ENCODE measurements at places on chromosomes 2 and 18.

- DNase-seq = no peak
These were observed 849 bp upstream of the VRK2 start for GRCh38 chr2:58045580-58046334.

GRCh38 chr2:3598197-3598910, 3.4 kb downstream of the COLEC11 start:
- no peak for DNase-seq

DNA sequence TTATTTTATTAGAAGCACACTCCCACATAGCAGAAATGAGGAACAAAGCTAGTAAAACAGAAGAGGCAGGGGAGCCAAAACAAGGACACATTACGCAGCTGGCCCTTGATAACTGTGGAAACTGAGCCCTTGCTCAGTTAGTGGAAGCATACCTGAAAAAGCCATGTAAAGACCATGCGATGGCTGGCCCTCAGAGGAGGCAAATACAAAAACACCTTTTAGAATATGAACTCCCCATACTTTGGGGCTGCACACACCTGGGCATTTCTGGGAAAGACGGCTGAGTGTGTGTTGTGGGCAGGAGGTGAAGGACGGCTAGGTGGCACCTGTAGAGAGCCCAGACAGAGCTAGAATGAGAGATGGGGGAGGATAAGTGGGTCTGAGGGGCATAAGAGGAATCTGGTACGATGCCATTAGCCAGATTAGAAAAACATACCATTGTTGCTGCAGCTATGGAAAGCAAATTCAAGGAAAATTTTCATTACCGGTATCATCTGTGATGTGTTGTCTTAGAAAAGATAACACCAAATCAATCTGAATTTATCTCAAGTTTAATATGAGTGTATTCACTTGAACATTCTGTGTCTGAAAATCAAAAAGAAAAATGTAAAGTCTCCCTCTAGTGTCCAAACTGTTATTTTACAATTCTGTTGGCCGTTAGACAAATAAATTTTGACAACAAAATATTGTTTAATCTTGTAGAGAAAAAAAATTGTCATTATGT, 45.2 kb upstream of the SULT1C3 start:
- no peak for DNase-seq

DNA sequence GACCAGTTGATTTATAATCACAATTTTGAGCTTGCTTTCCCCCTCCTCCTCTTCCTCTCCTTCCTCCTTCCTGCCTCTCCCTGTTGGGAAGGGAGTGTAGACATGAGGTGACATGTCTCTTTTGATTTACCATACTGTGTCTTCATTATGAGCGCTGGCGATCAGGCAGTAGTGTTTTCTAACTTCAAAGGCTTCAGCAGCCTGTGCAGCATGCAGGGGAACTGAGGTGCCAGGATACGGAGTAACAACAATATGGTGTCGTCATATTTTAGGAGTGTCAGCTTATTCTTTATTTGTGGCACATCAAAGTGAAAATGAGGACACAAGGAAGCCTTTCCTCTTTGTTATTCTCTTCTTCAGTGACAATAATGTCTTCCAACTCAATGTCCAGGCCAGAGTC, 864.2 kb downstream of the SLC4A3 start:
- DNase-seq = no peak

GRCh38 chr18:48832938-48833700, 117.6 kb downstream of the SMAD7 start:
- no peak for DNase-seq

GRCh38 chr2:161173541-161174194, 13.4 kb downstream of the TANK start:
- DNase-seq = no peak

GRCh38 chr2:177262092-177262491, 2.4 kb downstream of the NFE2L2 start:
- DNase-seq = no peak

- no peak for DNase-seq
These were observed 19.3 kb upstream of the CD28 start for GRCh38 chr2:203687165-203687564.

- DNase-seq = no peak
These were observed 21.6 kb downstream of the OSR1 start for GRCh38 chr2:19336781-19337180.

GRCh38 chr2:46722142-46722541, 193.5 kb downstream of the MCFD2 start:
- DNase-seq = no peak

DNA sequence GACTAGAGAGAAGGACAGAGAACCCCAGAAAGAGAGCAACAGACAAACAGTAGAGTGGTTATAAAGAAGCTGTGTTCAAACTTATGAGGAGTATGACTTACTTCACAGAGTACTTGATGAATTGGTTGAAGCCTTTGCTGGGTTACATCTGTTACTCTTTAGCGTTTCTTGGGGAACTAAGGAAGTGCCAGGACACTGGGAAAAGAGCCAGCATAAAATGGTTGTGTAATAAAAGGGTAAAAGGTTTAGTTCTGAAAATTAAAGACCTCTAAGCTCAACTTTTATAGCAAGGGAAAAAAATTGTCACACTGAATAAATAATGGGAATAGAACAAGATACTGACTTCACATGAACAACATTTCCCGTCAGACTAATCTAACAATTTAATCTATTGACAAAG, 17.0 kb upstream of the STAT4 start:
- peak; percentile 41 for DNase-seq

DNA sequence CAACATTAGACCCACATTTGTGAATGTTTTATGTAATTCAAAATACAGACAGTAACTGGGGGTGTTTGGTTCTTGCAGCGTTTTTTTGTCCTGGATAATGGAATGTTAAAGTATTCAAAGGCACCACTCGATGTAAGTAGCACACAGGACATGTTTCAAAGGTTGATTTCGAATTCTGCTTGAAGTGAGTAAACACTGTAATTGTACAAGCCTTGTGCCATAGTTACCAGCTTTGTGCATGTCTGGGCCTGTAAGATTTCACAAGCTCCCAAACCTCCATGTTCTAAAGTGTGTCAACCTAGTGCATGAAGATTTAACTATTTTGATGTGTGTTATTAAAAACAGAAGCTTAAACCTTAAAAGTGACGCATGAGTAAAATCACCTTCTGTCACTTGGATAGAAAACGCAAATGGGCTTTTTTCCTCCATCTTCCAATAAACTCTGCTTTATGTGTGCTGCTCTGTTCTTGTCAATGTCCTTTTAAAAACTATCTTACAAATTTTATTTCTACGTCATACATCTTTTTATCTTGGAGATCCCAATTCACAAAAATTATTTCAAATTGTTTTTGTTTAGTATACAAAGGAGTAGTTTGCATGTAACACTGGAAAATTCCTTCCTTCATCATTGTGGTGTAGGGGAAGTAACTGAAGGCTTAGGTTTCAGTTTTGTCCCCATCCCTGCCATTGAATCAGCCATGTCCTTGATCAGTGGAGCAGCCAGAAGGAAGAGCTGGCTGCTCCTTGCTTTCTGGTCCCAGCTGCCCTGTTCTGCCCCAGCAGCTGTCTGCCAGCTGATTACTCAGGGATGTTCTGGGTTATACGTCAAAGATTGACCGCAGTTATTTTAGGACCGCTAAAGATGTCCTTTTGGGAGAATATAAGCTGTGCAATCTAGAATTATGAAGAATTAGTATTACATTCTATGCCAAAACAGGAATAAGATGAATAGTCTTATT, 119.2 kb downstream of the PRKRA start:
- DNase-seq = no peak

DNA sequence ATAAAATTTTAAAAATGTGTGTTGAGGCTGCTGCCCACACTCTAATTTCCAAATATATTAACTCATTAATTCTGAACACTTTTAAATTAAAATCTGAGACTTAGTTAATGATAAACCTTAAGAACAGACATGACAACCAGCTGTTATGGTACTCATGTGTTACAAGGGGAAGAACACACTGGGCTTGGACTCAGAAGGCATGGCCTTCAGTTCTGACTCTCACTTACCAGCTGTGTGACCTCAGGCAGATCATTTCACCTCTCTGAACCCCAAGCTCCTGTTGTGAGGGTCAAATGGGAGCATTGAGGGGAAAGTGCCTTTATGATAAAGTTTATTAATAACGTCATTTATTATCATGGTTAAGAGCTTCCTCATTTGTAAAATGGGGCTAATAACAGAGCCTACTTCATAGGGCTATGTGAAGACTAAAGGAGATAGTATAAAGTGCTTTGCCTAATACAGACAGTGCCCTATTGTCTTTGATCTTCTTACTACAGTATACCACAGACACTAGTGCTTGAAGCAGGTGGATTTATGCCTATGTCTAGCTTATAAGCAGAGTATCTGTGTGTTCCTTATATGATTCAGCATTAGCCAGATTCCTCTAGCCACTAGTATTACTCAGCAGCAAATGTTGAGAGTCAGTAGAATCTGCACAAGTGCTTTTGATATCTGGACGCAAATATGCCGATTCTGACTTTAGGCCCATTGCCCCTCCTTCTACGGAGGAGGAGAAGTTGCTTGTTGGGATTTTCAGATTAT, 99.6 kb downstream of the SGPP2 start:
- no peak for DNase-seq

GRCh38 chr2:54909001-54909400, 141.2 kb downstream of the RTN4 start:
- no peak for DNase-seq

GRCh38 chr2:72138921-72139381, 8.7 kb downstream of the CYP26B1 start:
- no peak for DNase-seq

GRCh38 chr2:219856602-219857001, 229.2 kb downstream of the SLC4A3 start:
- no peak for DNase-seq

GRCh38 chr2:130755256-130756052, at the start of gene AMER3:
Gene AMER3, plus strand, starts transcription at chr2:130755540. Its CDS starts 6,533 bp downstream, at chr2:130762073.
- DNase-seq = no peak

- DNase-seq = no peak
These were observed 44.8 kb upstream of the STRN start for GRCh38 chr2:37011130-37011529.

DNA sequence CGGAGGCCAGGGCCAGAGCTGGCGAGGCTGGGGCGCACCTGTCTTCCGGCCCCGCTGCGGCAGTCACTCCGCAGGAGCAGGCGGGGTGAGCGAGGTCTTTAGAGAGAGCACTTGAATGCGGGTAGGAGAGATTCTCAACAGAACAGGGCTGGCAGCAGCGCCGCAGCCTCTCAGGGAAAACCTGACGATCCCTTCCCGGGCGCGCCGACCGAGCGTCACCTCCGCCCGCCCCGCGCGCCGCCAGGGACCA, 526 bp downstream of the PRKRA start:
- DNase-seq = no peak

GRCh38 chr2:103402944-103403343, 641.1 kb downstream of the TMEM182 start:
- no peak for DNase-seq

DNA sequence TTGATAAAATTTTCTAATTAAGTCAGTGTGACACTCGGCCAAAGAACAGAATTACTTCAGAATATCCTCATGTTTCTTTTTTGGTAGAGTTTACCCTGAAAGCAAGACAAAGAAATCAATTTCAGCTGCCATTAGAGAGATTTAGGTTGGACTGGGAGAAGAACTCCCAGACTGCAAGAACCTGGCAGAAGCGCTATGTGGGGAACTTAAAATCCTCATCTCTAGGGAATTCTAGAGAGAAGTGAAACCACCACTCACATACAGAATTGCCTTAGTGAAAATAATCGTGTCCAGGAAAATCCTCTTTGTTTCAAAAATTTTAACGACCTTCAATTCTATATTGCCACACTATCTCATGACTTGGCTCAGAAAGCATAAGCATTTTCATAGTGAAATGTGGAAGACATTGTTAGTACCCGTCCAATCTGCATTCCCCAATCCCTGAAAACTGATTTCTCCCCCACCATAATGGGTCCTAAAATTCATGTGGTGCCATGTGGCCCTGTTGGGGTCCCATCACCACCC, 297.3 kb upstream of the MEIS1 start:
- no peak for DNase-seq

- DNase-seq = no peak
These were observed 826.7 kb upstream of the ACVR2A start for GRCh38 chr2:147017951-147018645.

GRCh38 chr2:49186050-49186648, 31.8 kb upstream of the FSHR start:
- DNase-seq = no peak

DNA sequence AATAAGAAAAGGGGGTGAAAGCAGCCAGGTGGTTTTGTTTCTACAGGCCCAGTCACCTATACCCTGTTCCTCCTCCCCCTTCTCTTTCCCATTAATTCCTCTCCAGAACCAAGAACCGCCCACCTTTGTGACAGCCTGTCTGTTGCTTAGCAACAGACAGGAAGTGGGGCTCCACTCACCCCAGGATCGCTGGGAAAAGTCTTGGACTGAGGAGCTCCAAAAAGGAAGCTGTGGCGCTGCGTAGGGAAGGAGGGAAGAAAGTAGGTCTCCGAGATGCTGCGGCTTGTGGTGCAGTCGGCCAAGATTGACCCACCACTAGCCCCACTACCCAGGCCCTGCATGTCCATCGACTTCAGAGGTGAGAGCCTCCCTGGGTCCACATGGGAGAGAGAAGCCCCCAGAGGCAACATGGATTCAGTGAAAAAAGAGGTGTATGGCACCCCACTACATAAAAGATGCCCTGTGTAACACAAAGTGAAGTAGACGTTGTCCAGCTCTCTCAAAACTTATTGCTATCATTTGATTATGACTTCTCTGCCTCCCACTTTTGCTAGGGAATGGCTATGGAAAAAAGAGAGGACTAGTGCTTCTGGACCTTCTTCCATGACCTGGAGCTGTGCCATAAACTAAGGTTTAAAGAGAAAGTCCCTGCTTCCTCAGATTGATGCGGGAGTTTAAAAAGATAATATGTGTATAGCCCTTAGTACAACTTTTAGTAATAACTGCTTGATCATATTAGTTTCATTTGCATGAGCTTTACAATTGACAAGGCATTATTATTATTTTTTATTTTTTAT, at the start of gene FER1L5:
Gene FER1L5 (plus strand): TSS at position 201 of the 797 bp plus-strand sequence. CDS start 73 bp downstream, at position 274.
- peak; percentile 26 for DNase-seq

DNA sequence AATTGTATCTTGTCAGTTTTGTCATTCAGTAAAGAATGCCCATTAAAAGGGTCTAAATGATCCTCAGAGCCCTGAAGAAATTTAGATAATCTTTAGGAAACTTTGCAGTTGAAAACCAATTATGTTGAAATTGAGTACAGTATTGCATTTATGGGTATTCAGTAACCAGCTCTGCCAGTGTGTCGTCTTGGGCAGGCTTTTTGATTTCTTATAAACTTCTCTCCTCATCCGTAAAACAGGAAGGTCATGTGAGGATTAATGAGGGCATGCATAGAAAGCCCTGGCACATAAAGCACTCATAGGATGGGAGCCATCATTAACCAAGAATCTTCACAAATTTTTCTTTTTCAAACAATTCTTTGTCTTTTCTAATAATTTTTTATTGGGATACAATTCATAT, 14.8 kb downstream of the PNO1 start:
- DNase-seq = no peak

DNA sequence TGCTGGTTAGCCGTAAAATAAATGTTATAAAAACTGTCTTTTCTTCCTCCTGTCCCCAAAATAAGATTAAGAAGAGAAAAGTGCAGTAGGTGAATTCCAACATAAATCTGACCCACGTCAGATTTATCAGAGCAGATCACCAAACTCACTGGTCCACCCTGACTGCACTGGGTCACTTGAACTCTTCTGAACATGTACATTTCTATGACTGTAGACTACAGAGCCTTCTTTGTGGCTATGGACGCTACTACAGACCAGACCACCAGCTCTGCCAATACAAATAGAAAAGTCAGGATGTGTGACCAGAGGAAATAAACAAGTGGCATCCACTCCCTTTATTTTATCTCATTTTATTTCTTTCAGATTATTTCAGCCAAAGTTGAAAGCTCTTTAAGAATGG, 11.6 kb downstream of the DSG2 start:
- no peak for DNase-seq

All from smooth muscle cell of the brain vasculature (primary cell).